Keratinocyte (primary cell): ENCODE measurements at places on chromosomes 1 and 21. TPM values are rescaled to one million over a fixed set of nuclear protein-coding genes. Genes with fewer than 3 reads are reported as not detected.

The RIMS3 gene
- 1.1 to 2.6 TPM (median 1.7 TPM) in 3 replicates for polyA plus RNA-seq

The LZIC gene
- polyA plus RNA-seq, result 15.2 to 22.5 TPM (median 21.9 TPM) in 3 replicates

The CFAP107 gene
- polyA plus RNA-seq, result not detected in 3 replicates

The SSX2IP gene
- 5.1 to 13.0 TPM (median 7.2 TPM) in 3 replicates for polyA plus RNA-seq

The KCNK2 gene
- 0.10 to 0.33 TPM (median 0.17 TPM) in 3 replicates for polyA plus RNA-seq

The LCE1B gene
- polyA plus RNA-seq, result 0.34 to 0.57 TPM (median 0.48 TPM) in 3 replicates

The ADCY10 gene
- 0.04 to 0.10 TPM in 2 of 3 replicates, not detected in the other for polyA plus RNA-seq

The ODR4 gene
- 10.7 to 20.0 TPM (median 15.0 TPM) in 3 replicates for polyA plus RNA-seq

The HSF2BP gene
- 6.1 to 8.7 TPM (median 6.7 TPM) in 3 replicates for polyA plus RNA-seq

The FAM110D gene
- not detected in 3 replicates for polyA plus RNA-seq

The DLGAP3 gene
- polyA plus RNA-seq, result 0.01 to 0.14 TPM in 2 of 3 replicates, not detected in the other

The PADI2 gene
- 0.09 to 0.23 TPM (median 0.13 TPM) in 3 replicates for polyA plus RNA-seq

The MX2 gene
- polyA plus RNA-seq, result 6.8 to 11.0 TPM (median 7.1 TPM) in 3 replicates

The LAMTOR2 gene
- 67.5 to 98.0 TPM (median 96.0 TPM) in 3 replicates for polyA plus RNA-seq

The RHD gene
- not detected in 3 replicates for polyA plus RNA-seq

The DCST1 gene
- 0.05 TPM in 1 of 3 replicates, not detected in the others for polyA plus RNA-seq

The MASP2 gene
- 0.03 TPM in 3 replicates for polyA plus RNA-seq

The PTGFR gene
- polyA plus RNA-seq, result not detected in 3 replicates

The PTPRF gene
- polyA plus RNA-seq, result 161 to 204 TPM (median 198 TPM) in 3 replicates

The PSEN2 gene
- 9.5 to 13.9 TPM (median 11.5 TPM) in 3 replicates for polyA plus RNA-seq

The TMED5 gene
- polyA plus RNA-seq, result 34.5 to 55.4 TPM (median 35.2 TPM) in 3 replicates

The PPIH gene
- 54.0 to 94.1 TPM (median 63.4 TPM) in 3 replicates for polyA plus RNA-seq

The S100A1 gene
- polyA plus RNA-seq, result 0.12 to 0.15 TPM in 2 of 3 replicates, not detected in the other

The HTR6 gene
- not detected in 3 replicates for polyA plus RNA-seq

The RNU1-4 gene
- polyA plus RNA-seq, result 66.0 to 67.0 TPM in 2 of 3 replicates, not detected in the other

The NMNAT2 gene
- 0.72 to 0.80 TPM (median 0.76 TPM) in 3 replicates for polyA plus RNA-seq

The GNG4 gene
- polyA plus RNA-seq, result 0.02 to 0.07 TPM in 2 of 3 replicates, not detected in the other

The FMO3 gene
- polyA plus RNA-seq, result not detected in 3 replicates

The ADAMTS5 gene
- 0.01 to 0.03 TPM in 2 of 3 replicates, not detected in the other for polyA plus RNA-seq

The PRR9 gene
- 2.6 to 6.6 TPM (median 2.8 TPM) in 3 replicates for polyA plus RNA-seq

The IL19 gene
- polyA plus RNA-seq, result not detected in 3 replicates

The EPB41 gene
- 16.4 to 23.6 TPM (median 21.1 TPM) in 3 replicates for polyA plus RNA-seq

The HES2 gene
- polyA plus RNA-seq, result 30.1 to 51.6 TPM (median 33.9 TPM) in 3 replicates

The GJB4 gene
- 18.1 to 27.2 TPM (median 25.4 TPM) in 3 replicates for polyA plus RNA-seq

The ETNK2 gene
- polyA plus RNA-seq, result 18.4 to 26.4 TPM (median 20.6 TPM) in 3 replicates

The ZNF683 gene
- not detected in 3 replicates for polyA plus RNA-seq

The SLC9C2 gene
- polyA plus RNA-seq, result not detected in 3 replicates
